Activated naive CD4-positive, alpha-beta T cell (primary cell): ENCODE measurements at places on chromosomes 13 and 19.

DNA sequence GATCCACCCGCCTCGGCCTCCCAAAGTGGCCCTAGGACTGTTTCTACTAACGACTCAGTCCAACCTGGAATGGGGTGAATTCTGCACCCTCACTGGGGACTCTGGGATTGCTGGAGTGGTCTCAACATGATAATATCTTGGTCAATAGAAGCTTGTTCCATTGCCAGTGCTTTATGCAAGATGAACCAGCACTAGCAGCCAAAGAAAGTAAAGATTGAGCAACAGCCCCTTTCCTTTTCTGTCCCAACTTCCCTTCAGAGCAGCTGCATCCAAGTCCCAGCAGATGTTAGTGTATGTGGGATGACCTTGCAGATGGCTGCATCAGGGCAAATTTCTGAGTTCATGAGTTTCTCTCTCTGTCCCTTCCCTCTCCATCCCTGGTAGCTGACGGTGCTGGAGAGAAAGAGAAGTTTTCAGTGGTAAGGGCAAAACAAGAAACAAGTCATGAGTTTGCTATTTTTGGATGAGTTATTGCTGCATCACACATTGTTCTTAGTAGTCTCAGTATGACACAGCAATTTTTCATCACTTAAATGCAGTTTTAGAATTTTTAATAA lies 183.6 kb upstream of the EDNRB start:
- no peak for DNase-seq

DNA sequence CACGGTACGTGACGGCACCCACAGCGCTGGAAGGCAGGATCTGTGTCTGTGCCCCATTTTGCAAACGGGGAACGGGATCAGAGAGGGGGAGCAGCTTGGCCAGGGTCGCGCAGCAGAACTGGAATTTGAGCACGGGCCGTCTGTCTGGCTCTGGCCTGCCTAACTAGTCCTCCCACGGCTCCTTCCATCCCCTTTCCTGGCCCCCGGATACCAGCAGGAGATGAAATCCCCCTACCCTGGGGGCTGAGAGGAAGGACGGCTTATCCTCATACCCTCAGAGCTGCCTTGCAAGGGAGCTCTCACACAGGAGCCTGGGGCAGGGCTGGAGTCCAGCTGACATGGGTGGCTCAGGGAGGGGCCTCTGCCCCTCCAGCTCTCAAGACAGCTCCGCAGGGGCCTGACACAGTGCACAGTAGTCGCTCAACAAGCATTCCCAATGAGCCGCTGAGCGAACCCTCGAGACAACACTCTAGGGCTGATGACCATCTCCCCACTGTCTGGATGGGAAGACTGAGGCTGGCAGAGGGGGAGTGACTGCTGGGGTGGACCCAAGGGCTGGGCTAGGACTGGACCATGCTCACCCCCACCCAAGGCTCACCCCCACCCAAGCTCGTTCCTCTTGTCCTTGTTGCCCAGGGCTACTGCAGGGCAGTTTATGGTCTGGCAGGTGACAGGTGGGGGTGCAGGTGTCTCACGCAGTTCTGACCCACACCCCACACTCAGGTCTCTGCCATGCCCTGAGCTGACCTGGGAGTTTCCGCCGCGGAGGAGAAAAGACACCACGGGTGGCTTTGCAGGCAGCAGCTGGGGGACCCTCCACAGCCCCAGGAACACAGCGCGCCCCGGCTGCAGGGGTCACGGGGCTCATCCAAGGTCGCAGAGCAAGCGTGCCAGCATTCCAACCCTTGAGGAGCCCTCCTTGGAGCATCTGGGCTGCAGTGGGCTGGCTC lies 4.0 kb downstream of the ZBTB7A start:
- DNase-seq, result no peak

- no peak for DNase-seq
Observed at GRCh38 chr19:46828484-46828883, 22.2 kb downstream of the AP2S1 start.

DNA sequence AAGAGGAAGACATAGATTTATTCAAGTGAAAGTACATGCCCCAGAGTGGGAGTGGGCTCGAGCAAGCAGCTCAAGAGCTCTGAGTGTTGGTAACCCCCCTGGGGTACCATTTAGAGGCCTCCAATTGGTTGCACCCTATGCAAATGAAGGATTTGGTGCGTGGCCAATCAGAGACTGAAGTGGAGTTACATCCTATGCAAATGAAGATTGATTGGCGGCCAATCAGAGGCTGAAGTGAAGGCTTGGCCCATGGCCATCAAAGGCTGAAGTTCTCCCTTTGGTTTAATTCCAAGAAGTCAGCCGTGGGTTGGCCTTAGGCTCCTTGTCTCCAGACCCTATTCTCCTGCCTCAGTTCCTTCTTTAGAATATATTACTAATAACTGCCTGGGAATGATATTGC lies 12.9 kb upstream of the IGFL1 start:
- DNase-seq, result no peak

GRCh38 chr13:78045916-78046315 lies 127.3 kb upstream of the EDNRB start:
- no peak for DNase-seq
